Amygdala (tissue), 56 donors: ENCODE measurements at places on chromosomes 4 and X.

DNA sequence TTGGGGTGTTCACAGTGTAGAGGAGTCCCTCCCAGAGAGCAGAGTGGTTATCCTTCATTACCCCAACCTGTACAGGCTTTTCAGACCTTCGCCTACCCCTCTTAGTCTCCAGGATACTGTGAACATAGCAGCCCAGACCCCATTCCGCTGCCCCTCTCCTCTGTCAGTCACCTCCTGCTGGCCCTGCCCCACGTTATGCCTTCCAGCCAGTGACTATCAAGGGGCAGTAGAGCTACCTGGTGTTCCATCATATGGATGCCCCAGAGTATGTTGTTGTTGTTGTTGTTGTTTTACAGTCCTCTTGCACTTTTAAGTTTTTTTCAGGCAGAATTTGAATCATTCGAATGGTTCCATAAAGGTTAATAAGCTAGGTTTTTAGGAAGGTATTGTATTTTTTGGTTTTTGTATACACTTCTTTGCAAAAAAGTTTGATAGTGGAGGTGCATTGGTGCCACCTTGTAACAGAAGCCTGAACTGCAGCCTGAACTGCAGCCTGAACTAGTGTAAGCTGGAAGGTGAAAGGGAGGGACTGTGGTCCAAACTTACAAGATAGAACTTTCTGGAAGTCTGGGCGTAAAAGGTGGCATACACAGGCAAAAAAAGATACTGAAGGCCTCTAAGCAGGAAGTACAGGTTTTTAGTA lies 101.4 kb upstream of the RAB40AL start:
- DNase-seq = no peak

DNA sequence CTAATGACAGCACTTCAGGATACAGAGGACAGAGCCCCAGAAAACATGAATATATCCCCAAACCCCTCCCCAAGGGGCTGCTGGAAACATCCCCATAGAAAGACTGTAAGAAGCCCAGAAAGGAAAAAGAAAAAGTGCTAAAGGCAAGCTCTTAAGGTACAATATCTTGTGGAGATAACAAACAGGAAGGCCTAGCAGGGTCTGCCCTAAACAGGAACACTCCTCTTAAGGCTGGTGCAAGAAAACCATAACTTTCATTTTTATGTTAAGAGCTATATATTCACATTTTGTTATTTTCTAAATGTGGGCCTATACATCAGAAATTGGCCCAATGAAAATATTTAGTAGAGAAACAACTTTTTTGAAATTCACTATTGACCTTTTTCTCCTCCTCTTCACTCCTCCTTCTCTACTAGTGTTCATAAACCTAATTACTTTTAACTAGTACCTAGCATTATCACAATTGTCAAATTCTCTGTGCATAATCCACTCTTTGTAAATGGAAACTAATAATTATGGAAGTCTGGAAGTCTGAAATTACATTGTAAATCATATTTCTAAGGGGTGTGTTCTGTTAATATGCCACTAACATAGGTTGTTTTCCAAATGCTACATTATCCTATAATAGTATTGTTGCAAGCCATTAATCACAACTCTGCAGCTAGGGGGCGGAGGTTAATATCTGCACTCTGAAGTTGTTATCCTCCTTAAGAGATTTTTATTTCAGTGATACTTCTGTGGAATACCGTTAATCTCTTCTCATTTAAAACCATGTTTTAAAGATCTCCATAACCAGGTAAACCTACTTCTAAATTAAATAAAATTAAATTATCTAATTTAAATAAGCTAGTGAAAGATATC lies 59.8 kb downstream of the CASK start:
- no peak for DNase-seq

- DNase-seq = no peak
Observed at GRCh38 chrX:118088084-118088483, 28.5 kb downstream of the KLHL13 start.

- no peak for DNase-seq
Observed at GRCh38 chrX:149807747-149808458, 26.2 kb downstream of the MAGEA9 start.

- no peak for DNase-seq
Observed at GRCh38 chr4:120977435-120977997, 55.0 kb upstream of the PRDM5 start.

DNA sequence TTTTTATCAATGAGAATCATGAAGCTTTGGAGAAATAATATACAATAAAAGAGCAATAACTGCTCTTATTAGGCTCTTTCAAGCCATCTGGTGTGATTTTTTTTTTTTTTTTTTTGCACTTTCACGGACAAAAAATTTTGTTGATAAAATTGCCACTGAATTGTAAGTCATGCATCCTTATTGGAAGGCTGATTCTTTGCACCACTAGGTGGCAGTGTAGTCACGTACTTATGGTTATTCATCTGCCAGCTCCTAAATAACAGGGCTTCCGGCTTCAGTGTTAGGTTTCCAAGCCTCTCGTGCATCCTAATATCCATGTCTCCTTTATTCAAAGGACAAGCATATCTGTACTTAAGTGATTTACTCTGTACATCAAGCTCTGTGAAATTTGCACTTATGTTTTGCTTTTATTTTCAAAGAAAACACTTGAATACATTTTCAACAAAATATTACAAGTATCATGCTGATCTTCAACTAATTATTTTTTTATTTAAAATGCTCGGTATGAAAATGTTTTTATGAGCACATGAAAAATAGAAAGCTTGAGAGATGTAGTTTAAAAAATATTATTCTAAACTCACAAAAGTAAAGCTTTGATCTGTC lies 1578.3 kb upstream of the TENM3 start:
- DNase-seq = peak; percentile 3

GRCh38 chrX:43604753-43605152 lies 51.3 kb upstream of the MAOA start:
- no peak for DNase-seq

DNA sequence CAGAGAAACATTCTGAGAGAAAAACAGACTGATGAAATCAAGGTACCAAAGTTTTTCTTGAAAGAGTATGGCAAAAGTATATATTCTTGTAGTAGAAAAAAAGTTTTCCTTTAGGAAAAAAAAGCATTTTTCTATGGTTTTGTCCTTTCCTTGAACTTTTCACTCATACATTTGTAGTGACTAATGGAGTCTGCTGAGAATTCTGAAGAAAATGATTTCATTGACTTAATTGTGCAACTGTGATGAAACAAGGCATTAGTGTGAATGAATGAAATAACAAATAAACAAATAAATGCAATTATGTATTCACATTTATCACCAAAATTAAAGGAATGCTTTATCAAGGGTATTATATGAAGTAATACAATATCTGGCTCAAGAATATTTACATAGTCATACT lies 5.7 kb downstream of the CSN1S1 start:
- DNase-seq = no peak
